Left kidney (tissue), 8 donors: ENCODE measurements at places on chromosomes 5 and 9. TPM values are rescaled to one million over a fixed set of nuclear protein-coding genes. Genes with fewer than 3 reads are reported as not detected.

GRCh38 chr9:96509848-96510247 lies 59.9 kb downstream of the HABP4 start:
- no peak for DNase-seq

- no peak for DNase-seq
Observed at GRCh38 chr9:18595597-18595996, 121.6 kb downstream of the ADAMTSL1 start.

DNA sequence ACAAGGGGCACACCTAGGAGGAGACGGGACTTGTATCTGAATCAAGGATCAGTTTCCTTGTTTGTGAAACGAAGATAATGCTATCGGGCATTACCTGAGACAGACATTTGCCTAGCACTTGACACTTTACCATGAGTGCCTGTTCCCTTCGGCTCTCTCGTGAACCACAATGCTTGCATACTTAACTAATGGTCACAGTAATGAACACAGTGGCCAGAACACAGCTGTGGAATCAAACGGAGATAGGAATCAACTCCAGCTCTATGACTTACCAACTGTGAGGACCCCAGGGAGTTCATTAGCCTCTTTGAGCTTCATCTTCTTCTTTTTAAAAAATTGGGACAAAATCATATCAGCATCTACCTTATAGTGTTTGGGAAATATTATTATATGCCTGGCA lies 207.8 kb downstream of the DRD1 start:
- DNase-seq, result no peak

GRCh38 chr9:83981126-83981871 lies 694 bp downstream of the RMI1 start:
- no peak for DNase-seq

DNA sequence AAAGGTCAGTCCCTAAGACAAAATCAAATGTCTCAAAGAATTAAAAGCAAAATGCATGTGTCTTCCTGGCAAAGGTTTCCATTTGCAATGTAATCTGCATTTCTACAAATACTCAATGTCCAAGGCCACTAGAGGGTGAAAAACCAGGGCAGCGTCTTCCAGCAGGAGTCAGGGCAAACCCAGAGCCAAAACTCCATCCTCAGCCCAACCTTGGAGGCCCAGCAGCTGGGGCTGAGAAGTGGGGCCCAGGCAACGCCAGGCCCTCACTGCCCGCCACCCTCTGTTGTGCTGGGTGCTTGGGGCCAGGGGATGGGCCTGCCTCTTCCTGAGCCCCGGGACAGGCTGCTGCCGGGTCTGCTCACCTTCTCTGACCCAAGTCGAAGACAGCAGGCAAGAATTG lies 200.1 kb downstream of the PAX5 start:
- no peak for DNase-seq

DNA sequence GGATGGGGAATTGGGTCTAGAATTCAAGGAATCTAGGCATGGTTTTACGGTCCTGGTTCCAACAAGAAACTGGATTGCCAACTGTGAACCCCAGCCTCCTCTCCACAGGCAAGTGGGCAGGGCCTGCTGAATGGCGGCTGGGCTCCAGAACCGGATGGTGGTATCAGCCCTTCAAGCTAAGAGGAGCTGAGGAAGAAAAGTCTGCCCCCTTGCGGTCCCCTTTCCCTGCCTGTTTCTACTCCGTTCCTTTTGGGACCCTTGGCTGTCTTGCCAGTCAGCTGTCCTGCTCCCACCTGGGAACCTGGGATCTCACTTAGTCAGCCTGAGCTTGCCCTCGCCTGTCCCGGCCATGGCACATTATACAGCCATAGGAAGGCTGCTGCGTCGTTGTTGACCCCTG lies 234.4 kb upstream of the DAPK1 start:
- no peak for DNase-seq

DNA sequence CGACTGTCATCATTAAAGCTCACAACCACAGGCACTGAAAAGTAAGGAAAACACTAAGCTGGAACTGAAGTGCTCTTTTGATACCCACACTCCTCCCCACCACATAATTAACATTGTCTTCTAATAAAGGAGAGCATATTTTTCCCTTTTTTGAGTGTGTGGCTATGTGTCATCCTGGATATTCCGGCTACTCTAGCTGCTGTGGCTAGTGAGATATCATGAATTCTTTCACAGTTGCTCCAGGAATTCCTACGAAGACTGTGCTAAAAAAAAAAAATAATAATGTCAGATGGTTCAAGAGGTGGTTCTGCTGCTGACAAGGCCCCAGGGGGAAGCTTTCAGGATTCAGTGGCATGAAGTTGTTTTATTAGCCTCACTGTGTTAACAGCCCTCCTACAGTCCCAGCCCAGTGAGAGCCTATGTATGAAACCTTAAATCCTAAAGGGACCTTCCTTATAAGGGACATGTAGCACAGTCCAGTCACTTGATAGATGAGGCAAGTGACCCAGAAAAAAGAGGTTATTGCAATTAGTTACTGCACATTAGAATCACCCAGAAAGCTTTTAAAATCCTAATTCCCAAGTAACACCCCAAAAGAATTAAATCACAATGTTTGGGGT lies 46.6 kb downstream of the TMEM252 start:
- DNase-seq, result no peak

- DNase-seq, result no peak
Observed at GRCh38 chr9:82206490-82206889, 217.9 kb downstream of the SPATA31D1 start.

GRCh38 chr5:181044093-181044599 lies 4.1 kb downstream of the BTNL9 start:
- DNase-seq, result no peak

DNA sequence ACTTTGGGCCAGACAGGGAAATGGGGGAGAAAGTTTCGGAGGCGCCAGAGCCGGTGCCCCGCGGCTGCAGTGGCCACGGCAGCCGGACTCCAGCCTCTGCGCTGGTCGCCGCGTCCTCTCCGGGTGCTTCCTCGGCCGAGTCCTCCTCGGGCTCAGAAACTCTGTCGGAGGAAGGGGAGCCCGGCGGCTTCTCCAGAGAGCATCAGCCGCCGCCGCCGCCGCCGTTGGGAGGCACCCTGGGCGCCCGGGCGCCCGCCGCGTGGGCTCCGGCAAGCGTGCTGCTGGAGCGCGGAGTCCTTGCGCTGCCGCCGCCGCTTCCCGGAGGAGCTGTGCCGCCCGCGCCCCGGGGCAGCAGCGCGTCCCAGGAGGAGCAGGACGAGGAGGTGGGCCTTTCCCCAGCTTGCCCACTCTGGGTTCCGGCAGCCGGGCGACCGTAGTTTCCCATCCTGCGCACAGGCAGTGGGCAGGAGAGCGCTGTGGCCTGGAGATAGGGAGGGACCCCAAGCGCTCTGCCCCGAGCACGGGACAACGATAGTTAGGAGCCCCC lies 516 bp downstream of the MAST4 start:
- DNase-seq, result peak; percentile 18

DNA sequence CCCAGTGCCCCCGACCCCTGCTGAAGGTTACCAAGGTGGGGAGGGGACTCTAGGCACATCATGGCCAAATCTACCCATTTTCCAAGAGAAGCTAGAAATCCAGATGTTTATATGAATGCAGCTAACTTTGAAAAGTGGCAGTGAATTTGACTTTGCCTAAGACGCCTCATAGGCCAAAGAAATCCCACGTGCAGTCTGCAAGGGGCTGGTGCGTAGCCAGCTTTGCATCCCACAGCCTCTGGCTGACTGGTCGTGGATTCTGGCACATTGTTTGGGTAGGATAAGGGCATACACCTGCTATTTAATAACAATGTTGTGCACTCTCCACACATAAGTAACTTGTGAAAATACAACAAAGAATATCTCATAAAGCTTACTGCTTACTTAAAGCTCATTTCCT lies 3.5 kb upstream of the GADD45G start:
- DNase-seq, result no peak

GRCh38 chr9:84294241-84294950 lies 46.2 kb downstream of the SLC28A3 start:
- no peak for DNase-seq

PCDHGA4 gene
- polyA plus RNA-seq, result 2.6 TPM

FGD3 gene
- polyA plus RNA-seq, result 6.5 TPM

DNA sequence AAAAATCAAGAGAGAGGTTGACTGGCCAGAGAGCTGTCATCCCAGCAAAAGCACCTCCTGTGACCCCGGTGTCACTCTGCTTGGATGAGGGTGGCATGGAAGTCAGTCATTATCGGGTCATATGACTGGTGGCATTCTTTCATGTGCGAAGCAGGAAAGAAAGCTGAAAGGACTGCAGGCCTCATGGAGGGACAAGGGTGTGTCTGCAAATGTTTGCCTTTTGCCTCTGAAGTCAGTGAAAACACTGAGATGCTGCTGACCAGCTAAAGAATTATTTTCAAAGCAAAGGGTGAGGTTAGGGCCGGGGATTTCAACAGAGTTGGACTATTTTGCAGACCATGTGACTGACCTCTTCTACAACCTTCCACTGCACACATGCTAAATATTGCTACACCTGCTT lies 298.3 kb downstream of the CSNK1G3 start:
- DNase-seq, result no peak

DNA sequence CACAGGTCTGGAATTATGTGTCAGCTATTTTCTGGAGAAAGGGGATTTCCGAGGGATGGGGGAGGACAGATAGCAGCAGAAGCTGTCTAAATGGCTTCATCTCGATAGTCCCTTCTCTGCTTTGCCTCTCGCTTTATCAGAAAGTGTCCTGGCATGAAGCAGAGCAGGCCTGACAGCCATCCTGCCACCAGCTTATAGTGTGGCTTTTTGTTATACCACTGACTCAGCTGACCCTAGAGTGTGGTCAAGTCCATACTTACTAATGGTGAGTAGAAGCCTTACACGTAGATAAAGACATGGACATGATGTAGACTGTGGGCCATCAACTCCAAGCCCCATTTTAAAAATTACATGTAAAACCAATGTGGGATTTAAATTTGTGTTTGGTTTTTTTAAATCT lies 50.0 kb downstream of the RCL1 start:
- no peak for DNase-seq

GRCh38 chr5:32109236-32109635 lies 64.9 kb downstream of the GOLPH3 start:
- DNase-seq, result no peak

DNA sequence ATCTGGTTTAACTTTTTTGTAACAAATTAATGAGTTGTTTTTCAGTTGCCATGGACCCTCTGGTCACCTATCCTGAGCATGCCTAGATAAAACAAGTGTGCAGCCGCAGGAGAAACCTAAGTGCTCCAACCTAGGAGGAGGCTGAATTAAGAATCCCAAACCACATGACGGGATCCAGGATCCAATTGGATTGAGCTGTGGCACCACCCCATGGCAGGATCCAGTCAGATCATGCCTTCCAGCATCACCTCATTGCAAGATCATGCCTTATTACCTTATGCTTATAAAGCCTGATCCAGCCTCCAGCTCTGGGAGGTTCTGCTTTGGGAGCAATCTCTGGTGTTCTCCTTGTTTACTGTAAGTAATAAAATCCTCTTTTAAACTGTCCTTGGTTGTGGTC lies 662.0 kb downstream of the TLR4 start:
- no peak for DNase-seq

DNA sequence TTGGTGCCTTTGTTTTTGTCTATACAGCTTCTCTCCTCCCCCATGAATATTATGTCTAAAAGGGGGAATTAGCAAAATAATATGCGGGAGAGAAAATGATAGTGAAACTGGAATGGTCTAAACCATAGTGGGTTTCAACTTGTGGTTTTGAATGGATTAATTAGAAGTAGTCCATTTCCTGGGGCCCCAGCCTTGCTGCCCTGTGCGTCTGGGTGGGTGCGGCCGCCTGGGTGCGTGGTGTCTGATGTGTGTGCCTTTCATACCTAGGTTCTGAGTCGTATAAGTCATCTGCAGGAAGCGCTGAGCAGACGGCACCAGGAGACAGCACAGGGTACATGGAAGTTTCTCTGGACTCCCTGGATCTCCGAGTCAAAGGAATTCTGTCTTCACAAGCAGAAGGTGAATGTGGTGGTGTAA lies 120.0 kb upstream of the CACNA1B start:
- no peak for DNase-seq

GPX3 gene
- 1,238 TPM for polyA plus RNA-seq

WNK2 gene
- polyA plus RNA-seq, result 28.5 TPM

- DNase-seq, result no peak
Observed at GRCh38 chr9:33447799-33448553, 583 bp upstream of the AQP3 start.

- no peak for DNase-seq
Observed at GRCh38 chr5:138647261-138647788, 72.1 kb upstream of the HSPA9 start.

- no peak for DNase-seq
Observed at GRCh38 chr5:96229188-96229587, 203.9 kb downstream of the PCSK1 start.

DNA sequence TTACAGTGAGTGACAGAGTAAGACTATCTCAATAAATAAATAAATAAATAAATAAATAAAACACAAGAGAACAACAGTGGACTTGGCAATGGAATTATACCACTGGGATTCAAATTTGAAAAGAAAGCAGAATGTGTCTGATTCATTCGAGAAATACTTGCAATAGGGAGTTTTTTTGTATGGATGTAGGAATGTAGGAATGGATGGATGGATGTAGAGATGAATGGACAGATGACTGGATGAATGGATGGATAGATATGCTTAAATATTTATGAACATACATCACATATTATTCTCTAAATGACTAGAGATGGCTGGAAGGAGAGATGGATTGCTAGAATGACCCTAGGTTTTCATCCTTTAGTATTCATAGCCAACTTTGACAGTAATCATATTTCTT lies 22.0 kb upstream of the CEMIP2 start:
- DNase-seq, result no peak

DNA sequence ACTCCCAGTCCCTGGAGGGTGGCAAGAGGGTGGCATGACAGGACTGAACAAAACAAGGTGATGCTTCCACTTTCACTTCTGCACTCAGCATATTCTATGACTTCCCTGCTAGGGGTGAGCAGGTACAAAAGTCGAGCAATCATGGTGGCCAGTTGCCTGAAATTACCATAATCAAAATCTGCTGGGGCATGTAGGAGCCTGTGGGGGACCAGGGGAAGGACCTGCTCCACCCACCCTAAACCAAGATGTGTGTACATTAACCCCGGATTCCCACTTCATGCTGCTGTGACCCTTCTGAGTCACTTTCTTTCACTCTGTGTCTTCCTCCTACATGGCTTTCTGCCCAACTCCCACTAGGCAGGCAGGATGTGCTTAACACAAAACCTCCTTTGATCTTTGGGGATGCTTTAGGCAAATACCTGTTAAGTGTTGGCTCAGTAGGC lies 73.3 kb upstream of the PHF24 start:
- no peak for DNase-seq

GARIN3 gene
- polyA plus RNA-seq, result not detected

GRCh38 chr5:157370967-157371366 lies 89.0 kb upstream of the NIPAL4 start:
- no peak for DNase-seq
